ENCODE measurements at places on chromosomes 3 and 15. TPM values are rescaled to one million over a fixed set of nuclear protein-coding genes. Genes with fewer than 3 reads are reported as not detected.

DNA sequence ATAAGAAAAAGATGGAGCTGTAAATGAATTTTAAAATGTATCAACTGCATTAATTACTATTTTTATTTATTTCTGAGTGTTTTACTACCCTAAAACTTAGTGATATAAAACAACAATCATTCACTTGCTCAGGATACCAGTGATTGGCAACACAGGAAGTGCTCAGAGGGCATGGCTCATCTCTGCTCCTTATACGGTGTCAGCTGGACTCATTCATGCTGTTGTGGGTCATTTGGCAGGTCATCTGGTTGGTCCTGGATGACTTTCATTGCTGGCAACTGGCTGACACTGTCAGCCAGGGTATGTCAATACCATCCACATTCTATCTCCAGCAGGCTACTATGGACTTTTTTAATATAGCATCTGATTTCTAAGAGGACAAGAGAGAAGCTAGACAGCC, 689.6 kb upstream of the NECTIN3 start:
- DNase-seq = no peak

DNA sequence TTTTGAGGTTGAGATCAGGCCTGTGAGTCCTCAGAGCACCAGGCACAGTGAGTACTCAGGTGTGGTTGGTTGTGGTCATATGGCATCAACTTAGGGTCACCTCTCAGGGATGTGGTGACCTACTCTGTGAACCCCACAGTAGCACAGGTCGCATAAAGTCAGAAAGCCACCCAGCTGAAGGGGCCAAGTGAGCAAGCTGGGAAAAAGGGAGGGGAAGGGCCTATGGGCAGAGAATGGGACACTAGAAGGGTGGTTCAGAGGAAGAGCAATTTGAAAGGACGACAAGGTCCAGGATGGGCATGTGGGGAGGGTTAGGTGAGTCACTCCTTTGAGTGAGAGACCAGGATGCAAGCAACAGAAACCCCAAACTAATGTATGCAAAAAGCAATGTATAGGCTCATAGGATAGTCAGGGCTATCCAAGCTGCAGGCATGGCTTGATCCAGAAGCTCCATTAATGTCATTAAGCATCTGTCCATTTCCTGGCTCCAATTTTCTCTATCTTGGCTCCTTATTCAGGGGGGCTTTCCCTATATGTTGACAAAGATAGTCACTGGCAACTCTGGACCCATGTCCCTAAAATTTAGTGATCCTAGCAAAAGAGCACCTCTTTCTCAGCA, 33.5 kb downstream of the HMCES start:
- DNase-seq = no peak

DNA sequence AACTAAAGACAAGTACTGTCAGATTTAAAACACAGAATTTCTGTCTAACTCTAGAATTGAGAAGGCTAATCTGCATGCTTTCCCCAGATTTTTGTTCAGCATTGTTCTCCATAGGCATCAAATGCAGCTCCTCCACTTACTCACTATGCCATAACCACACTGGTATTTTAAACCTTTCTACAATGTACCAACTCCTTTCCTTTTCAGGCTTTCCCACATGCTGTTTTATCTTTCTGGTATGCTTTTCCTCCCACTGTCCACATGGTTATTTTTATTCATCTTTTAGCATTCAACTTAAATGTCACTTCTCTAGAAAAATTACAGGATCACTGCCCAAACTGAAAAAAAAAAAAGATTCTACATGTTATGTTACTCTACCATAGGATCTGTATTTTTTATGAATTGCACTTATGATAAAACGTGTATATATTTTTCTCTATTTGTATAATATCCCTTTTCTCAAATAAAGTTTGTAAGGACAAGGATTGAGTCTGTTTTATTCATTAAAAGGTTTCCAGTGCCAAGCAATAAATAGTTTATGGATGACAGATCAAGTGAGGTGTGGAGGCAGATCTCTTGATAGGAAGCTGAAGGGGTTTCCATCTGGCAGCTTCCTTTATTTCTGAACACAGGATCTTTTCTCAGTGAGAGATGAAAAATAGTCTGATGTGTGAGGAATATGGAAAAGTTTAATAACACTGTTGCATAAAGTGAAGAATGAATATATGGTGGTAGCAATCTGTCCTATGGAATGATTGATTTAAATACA, 1064.5 kb downstream of the ZPLD1 start:
- no peak for DNase-seq

GRCh38 chr15:57962887-57963286, 102.6 kb downstream of the ALDH1A2 start:
- no peak for DNase-seq

DNA sequence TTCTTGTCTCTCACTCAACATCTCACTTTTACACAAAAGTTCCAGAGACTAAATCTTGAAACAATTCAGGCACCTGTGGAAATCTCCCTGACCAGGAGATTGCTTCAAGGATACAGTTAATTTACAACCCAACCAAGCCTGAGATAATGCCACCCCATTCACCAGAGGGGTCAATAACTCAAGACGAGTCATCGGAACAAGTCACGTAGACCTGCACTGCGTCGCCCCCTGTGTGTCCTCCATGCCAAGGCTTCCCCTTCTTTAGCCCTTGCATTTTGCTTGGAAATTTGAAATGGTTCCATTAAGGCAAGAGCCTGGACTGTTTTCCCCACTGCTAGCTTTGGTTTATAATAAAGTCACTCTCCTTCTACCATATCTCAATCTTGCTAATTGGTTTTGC, 129.0 kb upstream of the NEO1 start:
- DNase-seq = no peak

- DNase-seq = no peak
These were observed 23.6 kb downstream of the VEPH1 start for GRCh38 chr3:157479464-157480243.

- DNase-seq = no peak
These were observed 6.6 kb downstream of the MAP2K5 start for GRCh38 chr15:67548862-67549651.

GRCh38 chr3:111582120-111582474, 13.0 kb downstream of the ZBED2 start:
- DNase-seq = no peak

DNA sequence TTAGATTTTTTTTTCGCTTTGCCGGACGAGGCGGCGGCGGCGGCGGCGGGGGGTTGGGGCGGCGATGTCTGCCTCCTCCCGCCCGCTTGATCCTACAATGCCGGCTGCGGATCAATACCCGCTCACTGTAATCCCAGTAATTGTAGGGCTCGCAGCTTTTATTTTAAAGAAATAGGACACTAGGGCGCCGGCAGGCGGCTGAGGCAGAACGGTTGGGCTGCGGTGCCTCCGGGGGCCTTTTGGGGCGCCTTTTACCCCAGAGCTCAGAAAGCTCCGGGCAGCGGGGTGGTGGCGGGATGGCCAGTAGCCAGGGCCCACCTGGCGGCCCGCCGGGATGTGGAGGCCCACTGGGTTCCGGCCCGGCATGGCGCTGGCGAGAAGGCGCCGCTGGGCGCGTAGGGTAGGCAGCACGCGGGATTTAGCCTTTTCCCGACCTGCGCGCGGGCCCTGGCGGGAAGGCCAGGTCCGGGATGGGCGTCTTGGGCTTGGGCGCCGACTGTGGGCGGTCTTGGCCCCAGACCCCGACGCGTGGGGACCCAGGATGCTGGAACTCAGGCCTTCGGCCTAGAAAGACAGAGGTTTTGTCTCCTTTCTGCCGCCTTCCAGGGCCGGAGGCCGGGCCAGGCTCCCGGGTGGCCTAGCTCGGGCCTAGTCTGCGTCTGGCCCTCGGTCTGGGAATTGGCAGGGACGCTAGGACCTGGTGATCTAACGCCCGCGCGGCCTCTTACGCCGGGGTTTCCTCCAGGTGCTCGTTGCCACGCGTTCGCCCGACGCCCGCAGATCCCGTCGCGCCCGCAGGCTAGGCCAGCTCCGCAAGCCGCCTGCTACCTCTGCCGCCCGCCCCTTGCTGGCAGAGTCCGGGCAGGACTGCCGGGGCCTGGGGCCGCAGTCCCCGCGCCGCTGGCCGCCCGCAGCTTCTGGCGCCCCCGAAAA, 15.5 kb upstream of the ONECUT1 start:
- DNase-seq = no peak

DNA sequence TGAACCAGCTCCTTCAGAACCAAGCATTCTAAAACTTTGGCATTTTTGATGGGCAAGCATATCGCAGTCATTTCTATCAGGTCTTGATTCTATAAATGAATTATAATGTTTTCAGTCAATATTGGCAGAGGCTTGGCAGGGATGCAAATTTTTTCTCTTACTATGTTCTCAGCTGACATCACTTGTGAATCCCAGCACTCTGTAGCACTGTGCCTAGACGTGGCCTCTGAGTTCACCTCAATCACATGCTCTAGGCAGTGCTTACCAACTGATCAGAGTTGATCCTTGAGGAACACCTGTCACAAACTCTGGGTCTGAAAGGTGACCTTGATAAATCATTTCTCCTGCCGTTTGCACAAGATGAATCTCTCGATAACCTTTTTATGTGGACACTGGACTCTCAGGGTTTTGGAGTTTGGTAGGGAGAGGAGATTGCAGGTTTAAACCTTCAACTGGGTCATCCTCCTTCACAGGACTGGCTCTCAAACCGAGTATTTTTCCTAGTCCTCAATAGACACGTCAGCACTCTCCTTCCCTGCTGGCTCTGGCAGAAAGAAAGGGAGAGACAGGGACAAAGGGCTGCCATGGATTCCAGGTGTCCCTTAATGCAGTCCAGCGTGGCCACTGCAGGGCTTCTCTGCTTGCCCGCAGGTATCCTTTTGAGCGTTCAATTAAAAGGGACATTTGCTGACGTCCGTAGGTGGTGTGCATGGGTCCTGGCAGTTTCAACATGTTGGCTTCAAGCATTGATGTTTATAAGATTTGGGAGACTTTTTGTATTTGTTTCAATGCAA, 222.3 kb upstream of the CMC1 start:
- DNase-seq = no peak

DNA sequence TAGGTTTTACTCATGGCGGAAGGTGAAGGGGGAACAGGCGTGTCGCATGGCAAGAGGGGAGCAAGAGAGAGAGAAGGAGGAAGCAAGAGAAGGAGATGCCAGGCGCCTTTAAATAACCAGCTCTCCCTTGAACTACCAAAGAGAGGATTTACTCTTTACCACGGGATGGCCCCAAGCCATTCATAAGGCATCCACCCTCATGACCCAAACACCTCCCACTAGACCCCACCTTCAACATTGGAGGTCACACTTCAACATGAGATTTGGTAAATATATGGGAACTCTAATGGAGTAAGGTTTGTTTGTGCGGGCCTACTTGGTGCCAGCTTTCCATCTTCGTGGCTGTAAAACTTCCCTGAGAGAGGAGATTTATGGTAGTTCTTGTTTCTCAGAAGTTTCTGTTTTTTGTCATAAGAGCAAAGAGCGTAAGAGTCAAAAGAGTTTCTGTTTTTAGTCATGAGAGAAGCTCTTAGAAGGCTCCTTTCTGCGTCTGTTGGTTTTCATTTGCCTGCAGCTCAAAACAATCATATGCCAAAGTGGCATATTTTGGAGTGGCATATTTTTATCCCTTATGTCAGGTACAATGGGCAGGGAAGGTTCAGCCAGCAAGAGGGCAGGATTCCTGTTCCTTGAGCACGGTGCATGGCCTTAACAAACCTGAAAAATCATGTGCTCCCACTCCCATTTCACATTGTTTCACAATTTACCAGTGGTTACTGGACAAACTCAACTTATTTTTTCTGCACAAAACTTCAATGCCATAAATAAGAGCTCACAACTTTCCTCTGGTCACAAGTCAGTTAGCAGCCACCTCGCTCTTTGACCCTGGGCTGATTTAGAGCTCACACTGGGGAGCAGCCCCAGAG, 12.5 kb downstream of the PML start:
- no peak for DNase-seq

- DNase-seq = no peak
These were observed 138.5 kb downstream of the NTRK3 start for GRCh38 chr15:88118035-88118434.

Gene CADM2
- total RNA-seq = 25.0 TPM

Gene MAP6D1
- 0.72 TPM for total RNA-seq

Gene AADACL2
- total RNA-seq = not detected

Gene ZNF660
- 0.12 TPM for total RNA-seq

Gene SERPINI2
- not detected for total RNA-seq

Gene TNFAIP8L3
- not detected for total RNA-seq

Data from NCI-H460 (cell line).